ENCODE measurements at places on chromosomes 3 and 15.
A peak's percentile ranks its signal among the peaks of the same experiment; 100 is the strongest.

DNA sequence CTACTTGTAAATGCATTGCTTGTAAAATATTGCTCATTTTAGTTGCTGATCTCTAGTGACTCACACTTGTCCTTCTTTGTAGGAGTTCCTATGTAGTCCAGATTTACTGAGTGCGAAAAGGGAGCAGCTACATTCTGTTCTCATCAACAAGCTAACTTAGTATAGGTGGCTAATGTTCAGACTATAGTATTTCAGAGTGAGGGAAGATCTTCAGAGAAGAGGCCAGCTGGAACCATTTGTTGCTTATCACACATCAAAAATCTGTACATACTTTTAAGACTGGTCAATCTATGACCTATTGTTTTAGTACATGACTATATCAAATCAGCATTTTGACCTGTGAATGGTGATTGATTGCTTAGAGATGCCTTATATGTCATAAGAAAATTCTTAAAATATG is 71.3 kb upstream of the THSD4 start:
- no peak for DNase-seq

- DNase-seq = no peak
Observed at GRCh38 chr3:139597947-139598346, 58.4 kb upstream of the RBP1 start.

GRCh38 chr3:32780735-32781210 is 37.0 kb upstream of the TRIM71 start:
- DNase-seq = peak; percentile 81

DNA sequence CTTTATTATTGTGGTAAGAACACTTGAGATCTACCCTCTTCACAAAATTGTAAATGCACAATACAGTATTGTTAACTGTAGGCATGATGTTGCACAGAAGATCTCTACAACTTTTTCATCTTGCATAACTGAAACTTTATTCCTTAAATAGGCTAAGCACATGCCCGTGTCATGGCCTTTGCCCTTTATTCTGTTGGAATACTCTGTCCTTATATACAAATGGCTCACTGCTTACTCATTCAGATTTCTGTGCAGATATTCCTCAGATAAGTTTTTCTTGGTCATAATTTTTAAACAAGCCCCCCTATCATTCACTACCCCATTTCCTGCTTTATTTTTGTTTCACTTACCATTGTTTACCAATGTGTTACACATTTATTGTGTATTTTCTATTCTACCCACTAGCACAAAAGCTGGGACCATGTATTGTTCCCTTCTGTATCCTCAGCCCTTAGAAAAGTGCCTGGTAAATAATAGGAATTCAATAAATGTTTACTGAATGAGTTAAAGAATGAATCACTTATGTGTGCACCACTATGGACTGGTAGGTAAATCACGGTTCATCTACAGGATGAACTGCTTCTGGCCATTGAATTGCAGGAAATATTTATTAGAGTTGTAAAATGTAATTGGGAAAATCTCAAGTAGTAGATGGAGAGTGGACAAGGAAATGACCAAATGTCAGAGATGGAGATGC is 151.0 kb downstream of the CPNE4 start:
- no peak for DNase-seq

DNA sequence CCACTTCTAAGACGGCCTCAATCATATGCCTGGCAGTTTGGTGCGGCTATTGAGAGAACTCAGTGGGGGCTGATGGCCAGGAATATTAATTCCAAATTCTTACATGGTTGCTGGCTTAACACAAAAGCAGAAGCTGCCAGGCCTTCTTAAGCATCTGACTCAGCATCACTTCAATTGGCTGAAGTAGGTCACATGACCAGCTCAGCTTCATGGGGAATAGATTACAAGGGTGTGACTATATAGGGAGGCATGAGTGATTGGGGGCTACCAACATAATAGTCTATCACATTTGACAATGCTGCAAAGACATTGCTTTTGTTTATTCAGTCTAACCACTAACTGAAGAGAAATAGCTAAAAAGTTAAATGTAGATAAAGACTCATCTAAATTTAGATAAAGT is 101.6 kb upstream of the ANKRD28 start:
- no peak for DNase-seq

Measured in D341Med (cell line).